NCI-H1930 (cell line): ENCODE measurements at places on chromosomes 3 and 15.

- no peak for DNase-seq
Observed at GRCh38 chr3:197512691-197513571, 42.8 kb downstream of the BDH1 start.

DNA sequence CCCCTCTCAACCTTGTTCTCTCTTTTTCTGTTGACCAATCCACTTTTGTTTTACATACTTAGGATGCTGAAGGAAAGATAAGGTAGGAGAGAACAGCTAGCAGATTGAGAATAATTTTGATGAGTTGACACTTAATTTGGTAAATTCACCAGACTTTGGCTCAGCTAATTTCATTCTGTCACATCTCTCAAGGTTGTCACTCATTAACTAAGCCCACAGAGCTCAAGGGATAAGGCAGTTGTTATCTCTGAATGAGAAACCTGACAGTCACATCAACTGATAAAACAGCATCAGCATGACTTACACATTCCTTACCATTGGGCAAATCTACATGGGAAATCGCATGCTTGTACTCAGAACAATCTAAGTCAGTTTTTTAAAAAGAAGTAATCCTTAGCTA lies 591.4 kb downstream of the NLGN1 start:
- DNase-seq, result no peak

DNA sequence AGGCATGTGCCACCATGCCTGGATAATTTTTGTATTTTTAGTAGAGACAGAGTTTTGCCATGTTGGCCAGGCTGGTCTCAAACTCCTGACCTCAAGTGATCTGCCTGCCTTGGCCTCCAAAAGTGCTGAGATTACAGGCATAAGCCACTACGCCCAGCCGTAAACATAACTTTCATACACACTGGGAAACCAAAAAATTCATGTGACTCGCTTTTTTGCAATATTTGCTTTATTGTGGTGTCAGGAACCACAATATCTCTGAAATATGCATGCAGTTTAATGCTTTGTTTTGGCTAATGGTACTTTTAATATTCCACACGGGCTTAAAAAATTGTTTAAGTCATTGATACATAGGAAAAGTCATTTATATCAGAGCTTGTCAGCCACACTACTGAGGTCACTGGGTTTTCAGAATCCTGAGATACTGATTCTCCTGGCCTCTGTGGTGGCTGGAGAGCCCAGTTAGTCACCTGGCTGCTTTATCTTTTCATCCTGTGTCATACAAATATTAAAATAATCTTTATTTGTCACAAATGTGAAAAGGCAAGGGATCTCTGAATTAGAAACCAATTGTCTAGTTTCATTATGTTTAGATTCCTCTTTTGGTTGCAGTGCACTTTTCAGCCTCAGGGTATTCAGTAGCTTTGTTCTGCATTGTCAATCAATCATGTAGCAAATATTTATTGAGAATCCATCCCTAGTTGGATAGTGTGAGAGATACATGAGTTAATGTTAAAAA lies 10.0 kb downstream of the TMEM62 start:
- no peak for DNase-seq

DNA sequence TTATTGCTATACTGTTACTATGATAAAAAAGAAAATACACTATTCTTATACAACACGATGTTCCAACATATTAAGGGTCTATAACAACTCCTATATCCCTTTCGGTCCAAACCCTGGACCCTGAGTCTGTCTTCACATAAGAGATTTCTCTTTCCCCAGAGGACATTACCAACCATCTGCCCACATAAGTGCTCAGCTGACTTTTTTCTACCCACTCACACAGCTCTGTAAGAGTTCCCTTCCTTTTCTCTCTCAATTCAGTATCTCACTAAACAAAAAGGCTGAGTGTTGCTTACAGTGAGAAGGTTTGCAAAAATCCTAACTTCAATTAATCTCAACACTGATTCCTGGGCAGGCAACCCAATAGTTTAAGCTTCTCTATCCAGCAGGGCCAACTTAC lies 30.5 kb downstream of the ITGB5 start:
- DNase-seq, result no peak

- DNase-seq, result no peak
Observed at GRCh38 chr3:140386357-140387100, 291.3 kb upstream of the TRIM42 start.

DNA sequence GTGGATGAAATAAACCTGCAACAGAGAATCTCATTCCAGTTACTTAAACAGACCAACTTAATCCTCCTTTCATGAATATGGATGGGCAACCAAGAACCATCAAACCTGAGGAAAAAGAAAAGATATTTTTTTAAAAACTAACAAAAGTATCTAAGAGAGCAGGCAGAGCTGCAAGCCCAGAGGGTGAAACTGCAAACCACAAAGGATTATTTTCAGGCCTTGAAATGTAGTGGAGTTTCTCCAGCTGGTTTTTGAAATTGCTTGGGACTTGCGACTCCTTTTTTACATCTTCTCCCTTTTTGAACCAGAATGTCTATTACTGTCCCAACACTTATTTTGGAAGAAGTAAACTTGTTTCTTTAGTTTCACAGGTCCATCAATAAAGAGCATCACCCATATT lies 87.4 kb downstream of the STAG1 start:
- no peak for DNase-seq

DNA sequence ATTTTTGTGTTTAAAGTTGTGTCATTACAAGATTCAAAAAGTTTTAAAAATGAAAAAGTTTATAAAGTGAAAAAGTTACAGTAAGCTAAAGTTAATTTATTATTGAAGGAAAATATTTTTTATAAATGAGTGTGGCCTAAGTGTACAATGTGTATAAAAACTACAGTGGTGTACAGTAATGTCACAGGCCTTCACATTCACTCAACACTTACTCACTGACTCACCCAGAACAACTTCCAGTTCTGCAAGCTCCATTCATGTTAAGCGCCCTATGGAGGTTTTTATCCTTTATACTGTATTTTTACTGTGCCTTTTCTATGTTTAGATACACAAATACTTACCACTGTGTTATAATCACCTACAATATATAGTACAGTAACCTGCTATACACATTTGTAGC lies 76.3 kb downstream of the DTWD1 start:
- DNase-seq, result no peak

- peak; percentile 44 for DNase-seq
Observed at GRCh38 chr3:141303481-141304223, 64.7 kb upstream of the ZBTB38 start.

GRCh38 chr15:38454696-38455090 lies 766 bp downstream of the FAM98B start:
- DNase-seq, result no peak

GRCh38 chr15:59138243-59138642 lies 33.3 kb downstream of the CCNB2 start:
- peak; percentile 17 for DNase-seq

- no peak for DNase-seq
Observed at GRCh38 chr15:29382862-29383261, 113.2 kb upstream of the NSMCE3 start.

- no peak for DNase-seq
Observed at GRCh38 chr3:154749514-154749913, 319.5 kb upstream of the GPR149 start.

- no peak for DNase-seq
Observed at GRCh38 chr15:98154863-98155262, 194.4 kb downstream of the ARRDC4 start.

DNA sequence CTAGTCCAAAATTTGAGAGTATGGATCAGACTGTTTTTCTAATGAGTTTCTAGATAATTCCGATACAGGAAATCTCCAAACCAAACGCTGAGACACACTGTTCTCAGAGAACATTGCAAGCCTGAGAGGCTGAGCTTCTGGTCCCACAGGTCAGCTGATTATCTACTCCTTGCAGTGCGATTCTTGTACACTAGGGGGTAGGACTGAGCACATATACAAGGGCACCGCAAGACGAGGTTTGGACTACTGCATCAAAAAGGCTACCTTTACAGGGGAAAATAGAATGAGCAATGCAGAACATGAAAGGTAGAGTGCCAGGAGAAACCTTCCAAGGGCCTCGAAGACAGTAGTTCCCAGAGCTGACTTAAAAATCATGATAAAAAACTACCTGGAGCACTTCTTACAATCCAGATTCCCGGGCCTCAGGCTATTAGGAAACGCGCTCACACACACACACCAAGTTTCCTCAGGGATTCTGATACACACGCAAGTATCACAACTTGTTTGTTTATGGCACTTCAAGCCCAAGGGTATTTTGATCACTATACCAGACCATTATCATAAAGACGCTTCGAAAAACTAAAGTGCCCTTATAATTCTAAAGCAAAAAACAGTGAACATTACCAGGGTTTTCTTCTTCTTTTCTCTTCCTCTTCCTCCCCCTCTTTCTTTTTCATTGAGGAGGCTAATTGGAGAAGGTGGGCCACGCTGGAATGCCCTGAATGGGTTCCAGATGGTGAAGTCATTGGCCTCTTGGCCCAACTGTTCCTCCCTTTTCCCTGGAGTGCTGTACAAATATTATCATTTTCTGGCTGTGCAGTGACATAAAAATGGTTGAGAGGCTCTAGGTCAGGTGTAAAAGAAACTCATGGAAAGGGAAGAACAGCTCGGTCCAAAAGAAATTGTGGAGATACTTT lies 61.8 kb downstream of the SLC12A8 start:
- DNase-seq, result no peak

GRCh38 chr15:95733931-95734330 lies 596.6 kb upstream of the NR2F2 start:
- no peak for DNase-seq

DNA sequence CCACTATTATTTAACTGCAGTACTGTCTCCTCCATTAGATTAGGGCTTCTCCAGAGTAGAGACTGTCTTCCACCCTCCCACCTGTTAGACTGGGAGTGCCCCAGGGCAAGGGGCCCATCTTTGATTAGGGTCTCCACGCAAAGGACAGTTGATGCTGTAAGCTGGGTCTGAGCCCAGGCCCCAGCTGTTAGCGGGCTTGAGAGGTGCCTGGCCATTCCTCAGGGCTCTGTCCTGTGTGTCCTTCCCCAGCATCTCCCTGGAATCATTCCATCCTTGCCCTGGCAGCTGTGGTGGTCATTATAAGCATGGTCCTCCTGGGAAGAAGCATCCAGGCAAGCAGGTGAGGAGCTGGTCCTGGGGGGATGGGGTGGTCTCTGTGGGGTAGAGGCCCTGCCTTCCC lies 6.1 kb downstream of the SLC51B start:
- no peak for DNase-seq

GRCh38 chr3:77189684-77190083 lies 149.8 kb downstream of the ROBO2 start:
- DNase-seq, result no peak

DNA sequence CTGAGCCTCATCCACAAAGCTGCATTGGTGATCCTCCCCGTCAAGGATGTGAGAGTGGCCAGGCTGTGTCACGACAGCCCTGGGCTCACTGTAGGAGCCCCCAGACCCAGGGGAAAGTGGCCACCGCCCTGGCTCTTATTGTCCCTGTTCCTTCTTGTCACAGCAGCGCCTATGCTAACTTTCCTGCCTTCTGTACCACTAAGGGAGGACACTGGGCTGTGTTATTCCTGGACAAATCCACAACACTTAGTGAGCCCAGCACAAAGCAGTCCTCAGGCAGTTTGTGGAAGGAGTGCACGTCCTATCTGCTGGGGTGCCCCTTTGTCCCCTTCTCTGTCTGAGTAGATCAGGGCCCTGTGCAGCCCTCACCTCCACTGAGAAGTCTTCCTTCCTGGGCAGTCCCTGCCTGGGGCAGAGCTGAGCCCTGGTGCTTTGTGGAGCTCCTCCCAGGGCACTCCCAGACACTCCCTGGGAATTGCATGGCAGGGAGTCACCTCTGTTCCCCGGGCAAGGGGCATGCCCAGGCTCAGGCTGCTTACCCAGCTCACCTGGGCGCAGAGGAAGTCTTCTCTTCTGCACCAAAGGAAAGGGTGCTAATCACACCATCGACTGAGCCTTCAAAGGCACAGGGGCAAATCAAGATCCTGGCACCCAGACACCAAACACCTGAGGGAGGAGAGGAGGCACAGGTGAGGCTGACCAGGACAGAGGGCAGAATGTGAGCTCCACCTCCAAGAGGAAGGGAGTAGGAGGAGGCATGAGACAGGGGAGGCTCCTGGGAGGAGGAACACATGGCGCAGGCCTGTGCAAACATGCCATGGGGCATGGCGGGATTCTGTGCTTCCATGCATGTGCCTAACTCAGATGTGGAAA lies 138.7 kb downstream of the KLF13 start:
- DNase-seq, result no peak

GRCh38 chr15:55526559-55527036 lies 18.6 kb upstream of the DNAAF4 start:
- no peak for DNase-seq

- no peak for DNase-seq
Observed at GRCh38 chr3:159760046-159760445, 228.6 kb upstream of the IL12A start.

GRCh38 chr3:66493458-66494099 lies 7.2 kb downstream of the LRIG1 start:
- DNase-seq, result no peak

DNA sequence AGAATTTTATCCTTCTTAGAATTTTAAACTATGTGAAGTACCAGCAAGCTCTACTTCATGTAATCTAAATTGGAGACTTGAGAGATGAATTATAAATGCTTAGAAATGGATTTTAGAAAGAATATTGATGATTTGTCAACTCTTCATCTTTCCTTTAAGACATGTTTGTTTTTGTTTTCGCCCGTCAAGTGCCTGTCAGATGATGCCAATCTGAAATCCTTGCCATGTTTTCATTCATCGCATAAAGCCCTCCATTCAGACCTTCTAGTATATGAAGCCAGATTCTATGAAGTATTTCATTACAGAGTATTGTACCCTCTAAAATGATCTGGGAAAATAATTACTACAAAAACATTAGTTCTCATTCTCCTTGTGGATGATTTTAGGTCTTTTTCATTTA lies 223.2 kb upstream of the SOX2 start:
- DNase-seq, result no peak

DNA sequence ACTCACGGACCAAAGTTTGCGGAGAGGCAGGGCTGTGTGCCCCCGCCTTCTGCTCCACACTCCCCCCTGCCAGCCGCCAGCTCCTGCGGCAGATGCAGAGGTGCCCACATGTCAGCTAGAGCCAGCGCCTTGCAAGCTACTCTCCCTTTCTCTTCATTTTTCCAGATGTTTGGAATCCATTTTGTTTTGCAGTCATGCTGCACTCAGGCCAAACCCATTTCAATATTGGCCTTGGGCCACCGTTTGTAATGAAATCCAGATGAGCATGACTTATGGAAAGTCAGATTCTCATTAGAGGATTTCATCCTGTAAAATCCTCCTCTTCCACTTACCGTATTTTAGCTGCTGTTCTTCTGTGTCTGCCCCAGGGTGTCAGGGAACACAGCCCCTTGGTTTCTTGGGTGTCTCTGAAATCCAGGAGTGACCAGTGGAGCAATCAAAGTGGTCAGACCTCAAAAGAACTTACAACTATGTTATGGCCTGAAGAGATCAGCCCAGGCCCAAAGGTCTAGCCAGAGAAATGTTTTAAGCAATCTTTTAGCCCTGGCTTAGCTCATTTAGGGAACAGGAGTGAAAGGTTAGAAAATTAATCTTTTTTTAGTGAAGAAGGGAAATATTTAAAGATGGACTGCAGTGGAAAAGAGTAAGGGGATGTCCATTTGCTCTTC lies 65.8 kb downstream of the AAGAB start:
- DNase-seq, result no peak

- DNase-seq, result no peak
Observed at GRCh38 chr3:146044046-146044445, 116.9 kb downstream of the PLOD2 start.
